ENCODE measurements at places on chromosomes 11 and 22.
A peak's percentile ranks its signal among the peaks of the same experiment; 100 is the strongest.

GRCh38 chr22:50727678-50728522 is 10.1 kb upstream of the ACR start:
- DNase-seq = peak; percentile 48

- no peak for DNase-seq
These were observed 31.5 kb downstream of the LARGE1 start for GRCh38 chr22:33888821-33889220.

DNA sequence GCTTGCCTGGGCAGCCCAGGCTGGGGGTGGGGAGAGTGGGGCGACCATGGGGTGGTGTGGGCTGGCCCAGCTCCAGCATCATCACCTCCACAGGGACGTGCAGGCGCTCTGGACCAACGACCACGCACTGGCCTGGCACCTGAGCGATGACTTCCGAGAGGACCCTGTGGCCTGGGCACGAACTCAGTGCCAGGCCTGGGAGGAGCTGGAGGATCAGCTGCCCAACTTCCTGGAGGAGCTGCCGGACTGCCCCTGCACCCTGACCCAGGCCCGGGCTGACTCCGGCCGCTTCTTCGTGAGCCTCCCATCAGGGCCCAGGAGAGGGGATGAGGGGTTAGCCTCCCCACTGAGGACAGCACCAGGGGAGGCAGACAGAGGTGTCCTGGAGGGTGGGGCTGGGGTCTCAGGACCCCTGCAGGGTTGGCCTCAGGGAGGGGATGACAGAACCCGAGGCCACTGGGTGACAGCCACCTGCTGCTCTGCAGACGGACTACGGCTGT is 3.8 kb downstream of the SUSD2 start:
- DNase-seq = no peak

DNA sequence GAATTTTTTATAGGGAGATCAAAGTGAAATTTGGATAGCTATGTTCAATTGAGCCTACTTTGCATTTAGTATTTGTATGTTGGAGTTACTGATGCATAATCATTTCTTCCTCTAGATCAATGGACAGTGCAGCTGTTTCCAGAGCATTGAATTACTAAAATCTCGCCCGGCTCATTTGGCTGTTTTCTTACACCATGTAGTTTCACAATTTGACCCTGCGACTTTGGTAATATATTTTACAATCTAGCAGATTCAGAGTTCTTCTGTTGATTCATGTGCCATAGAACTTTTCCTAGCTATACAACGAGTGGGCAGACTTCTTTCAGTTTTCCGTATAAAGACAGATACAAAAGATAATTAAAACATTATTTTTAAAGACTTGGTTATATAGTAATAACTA is 70.0 kb upstream of the GRIK4 start:
- no peak for DNase-seq

GRCh38 chr11:47437746-47438418 is 11.1 kb downstream of the RAPSN start:
- no peak for DNase-seq

GRCh38 chr22:49156662-49157285 is 670.9 kb downstream of the BRD1 start:
- no peak for DNase-seq

GRCh38 chr22:23708270-23708669 is 17.5 kb downstream of the RGL4 start:
- no peak for DNase-seq

DNA sequence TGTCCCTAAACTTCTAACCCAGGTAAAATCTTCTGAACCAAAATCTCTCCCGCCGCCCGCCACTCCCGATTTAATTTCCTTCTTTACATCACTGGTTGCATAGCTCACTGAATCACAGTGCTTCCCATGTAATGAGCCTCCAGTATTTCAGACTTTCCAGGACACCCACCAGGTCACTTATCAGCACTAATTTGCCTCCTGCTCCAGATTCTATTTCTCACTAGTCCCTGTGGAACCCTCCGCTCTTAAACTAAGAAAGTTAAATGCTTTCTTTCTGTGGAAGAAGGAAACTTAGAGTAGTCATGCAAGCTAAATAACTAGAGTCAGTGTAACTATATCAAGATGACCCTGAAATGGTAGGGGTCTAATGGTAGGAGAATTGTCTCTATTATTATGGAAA is 106.6 kb upstream of the OPCML start:
- DNase-seq = no peak

- DNase-seq = no peak
These were observed 54.9 kb upstream of the LRRC55 start for GRCh38 chr11:57126766-57127400.

GRCh38 chr11:41872870-41873269 is 413.4 kb upstream of the LRRC4C start:
- DNase-seq = no peak

- DNase-seq = no peak
These were observed 64.5 kb downstream of the BARX2 start for GRCh38 chr11:129440028-129440713.

- DNase-seq = no peak
These were observed 79.5 kb upstream of the CRYBB3 start for GRCh38 chr22:25120093-25120561.

GRCh38 chr22:33653532-33654063 is 266.7 kb downstream of the LARGE1 start:
- DNase-seq = no peak

- peak; percentile 61 for DNase-seq
These were observed 1.8 kb downstream of the BCL9L start for GRCh38 chr11:118923721-118924587.
